ENCODE measurements at places on chromosomes 11 and 22.

- DNase-seq = no peak
Observed at GRCh38 chr11:105033781-105034180, 1.2 kb downstream of the CASP1 start.

GRCh38 chr11:8247312-8247711 is 16.4 kb downstream of the LMO1 start:
- no peak for DNase-seq

GRCh38 chr11:111934306-111934705 is 2.8 kb upstream of the DIXDC1 start:
- DNase-seq = no peak

- peak; percentile 12 for DNase-seq
Observed at GRCh38 chr22:49934160-49934890, 15.9 kb downstream of the CRELD2 start.

DNA sequence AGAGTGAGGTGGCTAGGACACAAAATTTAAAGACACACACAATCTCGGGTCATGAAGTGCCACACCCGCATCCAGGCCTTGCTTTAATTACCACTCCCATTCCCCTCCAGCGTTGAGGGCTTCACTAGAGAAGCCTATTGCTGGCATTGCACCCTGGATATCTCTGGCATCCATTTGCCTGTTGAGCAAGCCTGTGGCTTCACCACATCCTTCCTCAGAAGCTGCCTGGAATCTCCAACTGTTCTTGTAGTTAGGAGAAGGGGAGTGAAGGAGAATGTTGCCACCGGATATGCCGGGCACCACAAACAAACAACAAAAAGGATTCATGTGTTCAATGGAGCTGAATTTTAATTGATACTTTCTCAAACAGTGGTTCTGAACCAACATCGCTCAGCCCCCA is 34.4 kb upstream of the RCN1 start:
- DNase-seq = no peak

GRCh38 chr22:20532256-20532993 is 25.0 kb downstream of the MED15 start:
- no peak for DNase-seq

DNA sequence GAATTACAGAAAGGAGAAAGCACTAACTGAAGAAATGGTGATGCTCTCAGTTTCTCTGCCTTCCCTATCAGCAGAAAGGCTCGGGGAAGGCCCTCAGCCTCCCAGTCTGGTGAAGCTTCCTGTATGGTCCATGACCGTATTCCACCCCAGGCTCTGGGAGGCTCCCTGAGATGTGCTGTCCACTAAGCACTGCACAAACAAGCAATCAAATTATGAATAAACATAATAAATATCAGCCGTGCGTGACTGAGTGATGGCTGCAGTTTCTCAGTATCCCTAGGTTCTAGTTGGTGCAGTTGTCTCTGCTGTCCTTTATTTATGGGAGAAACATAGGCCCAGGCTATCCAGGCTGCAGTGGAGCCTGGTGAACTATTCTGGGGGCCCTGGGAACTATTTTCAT is 3.6 kb downstream of the SMDT1 start:
- no peak for DNase-seq

DNA sequence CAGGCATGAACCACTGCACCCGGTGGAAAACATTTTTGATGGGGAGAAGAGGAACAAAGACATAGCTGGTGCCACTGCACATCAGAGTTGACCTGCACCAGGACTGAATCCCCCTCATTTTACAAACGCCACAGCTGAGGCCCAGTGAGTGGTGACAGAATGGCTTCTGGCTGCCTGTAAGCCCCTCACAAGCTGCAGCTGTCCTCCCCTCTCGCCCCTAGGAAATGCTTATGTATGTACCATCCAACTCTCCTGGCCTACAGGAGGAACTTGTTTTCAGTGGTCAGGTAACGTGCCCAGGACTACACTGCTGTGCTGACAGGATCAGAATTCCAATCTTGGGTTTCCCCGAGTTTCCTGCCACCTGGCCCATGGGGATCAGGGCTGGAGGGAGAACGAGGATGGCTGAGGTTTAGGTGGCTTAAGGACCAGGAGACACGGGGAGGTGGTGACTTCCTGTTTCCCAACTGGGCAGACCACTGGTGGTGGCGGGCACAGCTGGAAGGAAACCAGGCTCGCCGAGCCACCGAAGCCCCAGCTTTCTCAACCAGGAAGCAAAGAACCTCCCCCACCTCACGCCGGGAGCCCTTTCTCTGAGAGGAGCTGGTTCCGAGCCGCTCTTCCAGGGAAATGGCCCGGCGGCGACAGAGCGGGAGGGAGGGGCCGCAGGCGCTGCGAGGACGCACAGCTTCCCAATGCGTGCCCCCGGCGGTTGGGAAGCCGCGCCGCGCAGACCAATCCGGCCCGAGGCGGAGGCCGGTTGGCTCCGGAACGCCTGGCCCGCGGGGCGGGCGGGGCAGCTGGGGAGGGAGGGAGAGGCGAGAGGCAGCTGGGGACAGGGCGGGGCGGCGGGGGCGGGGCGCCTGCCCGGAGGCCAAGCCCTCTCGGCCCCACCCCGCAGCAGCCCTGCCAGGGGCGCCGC is 1.0 kb upstream of the LRFN4 start:
- DNase-seq = peak; percentile 91

GRCh38 chr11:119376197-119376847 is 5.2 kb downstream of the USP2 start:
- DNase-seq = peak; percentile 95

GRCh38 chr11:32713496-32713895 is 81.0 kb downstream of the CCDC73 start:
- DNase-seq = no peak

DNA sequence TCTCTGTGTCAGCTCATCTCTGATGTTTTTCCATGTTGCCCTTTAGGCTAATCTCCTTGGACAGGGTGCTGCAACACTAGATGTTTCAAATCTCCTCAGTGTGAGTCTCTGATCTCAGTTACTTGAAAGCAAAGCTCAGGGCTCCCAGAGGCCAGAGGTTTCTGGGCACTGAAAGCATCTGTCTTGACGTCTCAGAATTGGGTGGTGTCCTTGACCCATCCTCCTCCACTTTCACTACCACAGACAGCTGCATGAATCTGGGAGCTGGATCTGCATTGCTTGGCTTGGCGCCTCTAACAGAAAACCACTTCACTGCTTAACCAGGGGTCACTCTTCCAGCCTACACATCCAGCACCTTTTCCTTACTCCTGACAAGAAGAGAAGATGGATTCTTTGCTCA is 399.4 kb downstream of the NXPE2 start:
- no peak for DNase-seq

DNA sequence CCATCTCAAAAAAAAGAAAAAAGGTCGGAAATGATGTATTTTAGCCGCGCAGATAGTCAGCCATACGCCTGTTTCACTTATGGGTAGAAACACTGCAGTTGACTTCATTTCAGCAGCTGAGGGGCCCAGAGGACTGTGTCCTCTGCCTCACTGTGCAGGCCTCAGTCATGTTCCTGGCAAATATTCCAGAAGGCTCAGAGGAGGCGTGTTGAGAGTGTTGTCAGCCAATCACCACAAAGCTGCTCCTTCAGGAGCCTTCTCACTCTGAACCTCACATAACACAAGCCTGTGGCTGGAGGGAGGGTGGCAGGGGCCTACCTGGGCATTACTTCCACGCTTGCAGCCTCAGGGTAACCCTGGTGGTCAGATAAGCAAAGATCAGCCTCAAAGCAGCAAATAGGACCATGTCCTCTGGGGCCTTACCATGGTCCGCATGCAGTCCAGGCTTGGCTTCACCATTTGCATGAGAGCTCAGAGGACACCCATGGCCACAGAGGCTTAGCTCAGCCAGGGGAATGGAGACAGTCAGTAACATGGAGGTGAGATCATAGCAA is 17.3 kb upstream of the TREH start:
- no peak for DNase-seq

- no peak for DNase-seq
Observed at GRCh38 chr22:27224485-27225374, 567.3 kb downstream of the MIAT start.

- no peak for DNase-seq
Observed at GRCh38 chr22:30426388-30427353, 1.1 kb downstream of the MTFP1 start.

DNA sequence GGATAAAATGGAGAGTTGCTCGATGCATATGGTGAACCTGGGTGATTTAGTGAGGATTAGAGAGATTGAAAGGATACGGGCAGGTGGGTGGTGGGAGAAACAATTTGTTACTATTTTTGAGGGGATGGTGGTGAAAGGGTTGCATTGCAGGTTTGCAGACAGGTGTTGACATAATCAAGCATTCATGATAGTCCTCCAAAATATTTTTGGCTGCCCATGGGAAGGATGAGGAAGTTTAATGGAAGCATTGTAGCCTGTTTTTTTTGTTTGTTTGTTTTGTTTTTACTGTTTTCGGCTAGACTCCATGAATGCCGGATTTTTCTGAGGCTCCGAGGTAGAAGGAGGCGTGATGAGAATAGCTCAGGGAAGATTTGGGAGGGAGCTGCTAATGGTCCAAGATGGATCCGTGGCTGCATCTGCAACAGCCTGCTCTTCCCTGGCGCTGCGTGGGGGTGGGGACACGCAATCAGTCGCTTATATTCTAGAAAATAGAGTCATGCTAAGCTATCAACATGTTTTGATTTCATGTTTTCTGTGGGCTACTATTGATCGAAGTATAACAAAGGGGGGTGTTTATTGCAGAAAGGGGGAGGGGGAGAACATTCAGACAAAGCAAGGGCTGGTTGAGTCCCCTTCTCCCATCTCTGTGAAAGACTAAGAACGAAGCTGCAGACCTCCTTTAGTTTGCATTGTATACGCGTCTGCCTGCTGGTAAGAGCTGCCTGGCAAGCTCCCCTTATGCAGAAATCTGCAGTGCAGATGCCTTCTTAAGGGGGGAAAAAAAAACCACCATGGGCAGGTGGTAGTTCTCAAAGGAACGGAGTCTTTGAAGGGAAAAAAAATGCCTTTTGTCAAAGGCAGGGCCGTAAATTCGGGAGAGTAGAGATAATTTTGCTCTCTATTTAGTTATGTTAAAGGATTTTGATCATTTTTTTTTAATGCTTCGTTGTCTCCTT is 1.0 kb downstream of the RTN3 start:
- DNase-seq = peak; percentile 55

DNA sequence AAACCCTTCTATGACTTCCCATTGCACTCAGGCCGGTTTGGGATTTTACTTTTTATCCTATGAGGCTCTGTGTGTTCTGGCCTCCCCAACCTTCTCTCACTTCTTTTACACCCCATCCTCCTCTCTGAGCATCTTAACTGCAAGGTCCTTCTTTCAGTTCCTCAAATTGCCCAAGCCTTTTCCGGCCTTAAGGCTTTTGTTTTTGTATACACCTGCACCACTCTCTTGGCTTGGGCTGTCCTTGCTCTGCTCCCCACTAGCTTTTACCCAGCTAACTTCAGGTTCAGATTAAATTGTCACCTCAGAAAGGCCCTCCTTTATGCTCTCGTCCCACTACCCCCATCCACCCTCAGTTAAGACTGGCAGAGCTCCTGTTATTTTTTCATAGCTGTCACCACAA is 55.5 kb downstream of the FAM83F start:
- DNase-seq = no peak

DNA sequence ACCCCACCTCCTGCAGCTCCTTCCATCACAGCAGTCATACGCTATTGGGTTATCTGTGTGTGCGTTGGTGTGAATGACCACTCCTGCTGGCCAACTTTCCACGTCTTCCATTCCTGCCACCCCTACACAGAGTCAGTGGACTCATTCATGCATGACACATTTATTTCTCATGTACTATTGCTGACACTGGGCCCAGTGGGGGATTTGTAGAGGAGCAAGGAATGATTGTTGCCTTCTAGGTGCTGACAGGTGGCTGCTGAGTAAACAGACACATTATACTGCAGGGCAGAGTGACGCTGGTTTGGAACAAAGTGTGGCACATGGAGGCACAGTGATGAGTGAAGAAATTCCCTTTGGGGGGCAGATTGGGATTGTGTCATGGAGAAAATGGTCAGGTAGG is 113.9 kb downstream of the CCDC81 start:
- no peak for DNase-seq

DNA sequence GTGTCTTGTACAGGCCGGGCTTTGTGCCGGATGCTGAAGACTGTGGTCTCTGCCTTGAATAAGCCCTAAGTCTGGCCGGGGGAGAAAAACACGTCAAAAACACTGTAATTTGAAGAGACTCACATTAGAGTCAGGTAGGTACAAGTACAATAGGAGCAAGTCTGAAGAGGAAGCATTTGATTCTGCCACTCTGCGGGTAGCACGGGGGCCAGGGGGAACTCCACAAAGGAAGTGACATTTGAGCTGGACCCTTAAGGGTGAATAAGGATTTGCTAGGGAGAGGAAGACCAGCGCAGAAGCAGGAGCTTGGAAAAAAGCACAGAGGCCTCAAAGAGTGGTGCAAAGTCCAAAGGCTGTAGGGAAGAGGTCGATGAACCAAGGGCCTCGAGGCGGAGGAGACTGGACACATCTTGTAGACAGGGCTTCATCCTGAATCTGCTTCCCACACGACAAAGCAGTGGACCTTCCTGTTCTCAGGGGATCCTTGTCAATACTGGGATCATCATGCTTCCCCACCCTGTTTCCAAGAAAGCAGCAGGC is 38.7 kb downstream of the BUD13 start:
- DNase-seq = no peak

DNA sequence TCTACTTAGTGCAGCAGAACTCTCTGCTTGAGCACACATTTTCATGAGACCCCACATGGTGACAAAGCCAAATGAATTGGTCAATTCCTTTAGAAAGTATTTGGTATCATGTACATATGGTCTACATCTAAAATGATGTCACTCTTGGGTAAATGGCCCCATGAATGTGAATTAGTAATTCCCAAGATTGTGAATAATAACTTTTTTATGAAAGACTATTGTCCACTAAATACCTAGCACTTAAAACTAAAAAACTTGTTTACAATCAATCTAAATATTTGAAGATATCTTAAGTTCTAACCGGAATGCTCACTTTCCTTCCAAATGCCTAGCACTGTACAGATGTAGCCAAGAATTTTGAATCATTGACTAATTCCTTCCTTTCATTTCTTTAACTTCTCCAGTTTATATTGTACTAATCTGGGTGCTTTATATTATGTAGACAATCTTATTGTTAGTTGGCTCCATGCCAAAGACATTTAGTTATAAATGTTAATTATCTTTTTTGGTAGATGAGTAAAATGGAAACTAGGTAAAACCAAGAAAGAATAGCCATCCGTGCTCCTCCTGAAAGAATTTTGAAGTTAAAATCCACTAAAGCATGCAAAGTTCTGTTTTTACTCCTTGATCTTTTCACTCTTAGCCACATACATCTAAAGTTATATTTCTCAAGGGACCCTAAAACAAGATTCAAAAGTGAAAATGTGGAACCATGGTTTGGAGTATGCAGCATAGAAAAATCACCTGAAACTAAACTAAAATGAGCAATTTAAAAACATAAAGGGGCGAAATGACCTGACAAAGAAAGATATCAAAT is 145.0 kb upstream of the ARHGAP20 start:
- no peak for DNase-seq

DNA sequence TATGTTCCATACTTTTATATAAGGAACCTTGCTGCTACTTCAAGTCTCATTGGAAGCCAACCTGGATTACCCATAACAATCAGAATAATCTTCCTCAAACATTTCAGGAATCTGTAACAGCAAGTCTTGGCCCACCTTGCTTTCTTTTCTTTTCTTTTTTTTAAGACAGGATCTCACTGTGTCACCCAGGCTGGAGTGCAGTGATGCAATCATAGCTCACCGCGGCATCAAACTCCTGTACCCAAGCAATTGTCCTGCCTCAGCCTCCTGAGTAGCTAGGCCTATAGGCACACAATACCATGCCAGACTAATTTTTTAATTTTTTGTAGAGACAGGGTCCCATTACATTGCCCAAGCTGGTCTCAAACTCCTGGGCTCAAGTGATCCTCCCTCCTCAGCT is 29.3 kb upstream of the PRDM10 start:
- no peak for DNase-seq

- DNase-seq = no peak
Observed at GRCh38 chr11:121341609-121342008, 49.0 kb downstream of the SC5D start.

- no peak for DNase-seq
Observed at GRCh38 chr11:118916842-118917388, 8.8 kb downstream of the BCL9L start.
